Fibroblast of skin of right biceps (primary cell): ENCODE measurements at places on chromosomes 4 and X.
A peak's percentile ranks its signal among the peaks of the same experiment; 100 is the strongest.

DNA sequence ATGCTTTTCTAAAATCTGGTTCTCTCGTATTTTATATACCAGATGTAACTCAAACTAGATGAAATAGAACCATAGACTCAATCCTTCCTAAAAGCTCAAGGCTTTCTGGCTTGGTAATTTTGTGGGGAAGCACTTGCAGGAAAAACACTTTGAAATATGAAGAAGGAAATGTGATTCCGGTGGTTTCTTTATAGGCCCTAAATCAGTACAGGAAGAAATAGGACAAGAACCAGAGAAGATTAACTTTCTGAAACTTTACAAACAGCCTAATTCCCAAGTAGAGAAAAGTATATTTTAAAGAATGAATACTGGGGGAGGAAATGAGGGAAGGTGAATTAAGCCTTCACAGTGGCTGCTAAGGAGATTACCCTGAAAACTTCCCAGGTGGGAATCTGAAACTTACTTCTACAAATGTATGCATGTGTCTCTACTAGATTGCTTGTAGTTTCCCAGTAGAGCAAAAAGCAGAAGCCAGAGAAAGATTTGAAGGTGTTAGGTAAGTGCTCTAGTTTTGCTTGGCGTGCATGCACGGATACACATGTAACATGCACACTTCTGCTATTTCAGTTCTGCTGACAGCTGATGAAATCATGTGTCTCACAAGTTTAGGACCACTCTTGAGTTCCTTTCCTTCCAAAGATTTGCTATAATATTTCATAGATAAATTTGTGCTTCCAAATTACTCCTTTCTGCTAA, 92.1 kb downstream of the AFF1 start:
- DNase-seq: no peak

GRCh38 chrX:17078031-17078720, 131.7 kb downstream of the REPS2 start:
- peak; percentile 77 for DNase-seq

DNA sequence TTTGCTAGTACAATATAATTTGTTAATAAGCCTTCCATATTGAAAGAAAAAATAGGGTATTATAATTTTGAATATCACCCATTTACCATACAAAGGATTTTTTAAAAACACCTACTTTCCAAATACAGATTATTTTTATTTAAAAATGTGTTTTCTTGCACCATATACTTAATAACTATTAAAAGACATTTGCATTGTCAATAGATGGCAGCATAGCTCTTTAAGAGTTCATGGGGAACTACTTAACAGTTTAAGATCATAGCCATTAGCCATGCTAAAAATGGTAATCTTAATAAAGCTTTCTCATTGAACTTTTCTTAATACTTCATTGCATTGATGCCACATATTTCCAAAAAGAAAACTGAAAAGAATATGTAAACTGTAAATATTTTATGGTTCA, 1995.9 kb downstream of the C4orf33 start:
- peak; percentile 29 for DNase-seq

DNA sequence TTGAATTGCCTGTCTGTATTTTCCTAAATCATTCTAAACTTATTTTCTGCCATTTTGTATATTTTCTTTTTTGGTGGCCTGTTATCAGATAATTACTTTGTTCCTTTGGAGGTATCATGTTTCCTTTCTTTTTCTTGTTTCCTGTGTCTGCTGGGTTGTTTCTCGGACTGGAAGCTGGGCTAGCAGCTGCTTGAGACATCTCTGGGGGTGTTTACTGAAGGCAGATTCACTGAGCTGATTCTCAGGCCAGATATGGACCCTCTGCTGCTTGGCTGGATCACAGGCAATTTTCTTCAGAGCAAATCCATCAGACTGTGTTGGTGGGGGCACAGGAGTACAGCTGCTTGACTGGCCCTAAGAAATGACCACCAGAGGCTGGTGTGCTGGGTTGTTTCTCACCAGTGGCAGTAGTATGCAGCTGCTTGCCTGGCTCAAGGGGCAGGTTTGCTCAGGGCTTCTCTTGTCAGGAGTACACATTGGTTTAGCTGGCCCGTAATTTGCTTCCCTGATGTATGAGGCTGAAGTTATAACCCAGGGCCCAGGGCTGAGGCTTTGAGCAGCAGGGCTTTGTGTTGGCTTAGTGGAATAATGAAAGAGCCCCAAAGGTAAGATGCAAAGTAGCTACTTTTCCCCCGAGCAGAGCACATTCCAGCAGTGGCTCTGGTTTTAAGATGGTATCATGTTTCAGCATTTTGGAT, 680.6 kb downstream of the TECRL start:
- DNase-seq: no peak

DNA sequence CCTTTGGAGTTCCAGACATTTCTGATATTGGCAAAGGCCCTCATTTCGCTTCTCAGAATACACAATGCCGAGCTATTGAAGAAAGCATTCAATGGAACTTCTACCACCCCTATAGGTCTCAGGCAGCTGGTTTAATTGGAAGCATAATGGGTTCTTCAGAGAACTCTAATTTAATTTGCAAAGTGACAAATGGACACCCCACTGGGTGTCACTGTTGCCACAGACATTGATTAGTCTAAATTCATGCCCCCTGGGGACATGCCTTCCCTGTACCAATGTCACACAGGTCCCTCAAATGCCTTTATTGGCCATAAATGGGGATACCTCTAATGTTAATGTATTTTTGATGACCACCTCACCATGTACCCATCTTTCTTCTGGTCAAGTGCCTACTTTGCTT, 22.9 kb upstream of the TMEM255A start:
- no peak for DNase-seq

DNA sequence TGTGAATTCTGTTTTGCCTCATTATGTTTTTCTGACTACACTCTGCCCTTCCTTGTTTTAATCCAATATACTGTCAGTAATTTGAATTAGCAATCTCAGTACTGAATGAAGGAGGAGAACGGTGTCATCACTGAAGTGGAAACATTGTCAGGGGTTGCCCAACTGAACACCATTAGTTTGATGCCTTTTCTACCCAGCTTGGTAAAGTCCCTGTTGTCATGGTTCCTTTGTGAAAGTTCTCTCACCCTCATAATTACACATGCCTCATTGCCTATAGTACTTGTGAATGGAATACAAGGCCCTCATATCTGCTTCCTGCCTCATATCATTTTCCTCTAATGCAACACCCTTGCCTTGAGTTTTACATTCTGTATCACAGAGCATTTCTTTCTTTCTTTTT, 76.9 kb downstream of the RRAGB start:
- DNase-seq: no peak

DNA sequence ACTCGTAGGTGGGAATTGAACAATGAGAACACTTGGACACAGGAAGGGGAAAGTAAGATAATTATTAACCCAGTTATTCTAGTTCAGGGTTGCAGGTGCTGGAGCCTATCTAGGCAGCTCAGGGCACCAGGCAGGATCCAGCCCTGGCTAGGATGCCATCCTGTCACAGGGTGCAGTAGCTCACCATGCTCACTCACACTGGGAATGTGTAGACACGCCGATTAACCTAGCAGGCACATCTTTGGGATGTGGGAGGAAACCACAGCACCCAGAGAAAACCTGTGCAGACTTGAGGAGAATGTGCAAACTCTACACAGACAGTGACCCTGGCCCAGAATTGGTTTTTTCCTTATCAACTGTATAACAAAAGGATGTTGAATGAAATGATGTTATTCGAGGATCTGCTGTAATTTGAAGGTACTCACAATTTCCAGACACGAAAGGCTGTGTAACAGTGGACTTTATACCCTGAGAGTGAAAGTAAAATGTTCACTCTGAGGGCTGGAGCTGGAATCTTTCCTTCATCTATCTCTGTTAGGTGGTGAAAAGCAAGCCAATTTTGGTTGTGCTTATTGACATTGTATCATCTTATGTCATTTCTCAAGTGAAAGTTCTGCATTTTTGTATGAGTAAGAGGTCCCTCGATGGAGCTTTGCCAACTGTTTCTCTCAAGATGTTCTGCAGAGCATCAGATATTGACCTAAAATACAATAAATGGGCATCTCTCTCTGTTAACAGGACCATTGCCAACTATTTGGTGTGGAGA, 78.8 kb downstream of the PHEX start:
- DNase-seq: peak; percentile 77

GRCh38 chr4:119478446-119479179, 150.0 kb downstream of the PDE5A start:
- DNase-seq: no peak

GRCh38 chr4:8252301-8253173, 17.0 kb upstream of the HTRA3 start:
- no peak for DNase-seq

GRCh38 chrX:3549411-3549911, 164.0 kb downstream of the PRKX start:
- DNase-seq: peak; percentile 49

DNA sequence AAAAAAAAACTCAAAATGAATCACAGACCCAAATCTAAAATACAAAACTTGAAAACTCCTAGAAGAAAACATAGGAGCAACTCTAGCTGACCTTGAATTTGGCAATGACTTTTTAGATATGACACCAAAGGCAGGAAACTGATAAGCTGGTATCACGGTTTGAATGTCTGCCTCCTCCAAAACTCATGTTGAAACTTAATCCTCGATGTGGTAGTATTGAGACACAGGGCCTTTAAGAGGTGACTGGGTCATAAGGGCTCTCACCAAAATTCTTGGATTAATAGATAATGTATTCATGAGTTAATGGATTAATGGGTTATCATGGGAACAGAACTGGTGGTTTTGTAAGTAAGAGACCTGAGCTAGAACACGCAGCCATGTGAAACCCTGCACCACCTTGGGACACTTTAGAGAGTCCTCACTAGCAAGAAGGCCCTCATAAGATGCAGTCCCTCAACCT, 40.5 kb downstream of the FRYL start:
- DNase-seq: no peak

GRCh38 chr4:6277139-6277802, 7.6 kb downstream of the WFS1 start:
- DNase-seq: no peak

GRCh38 chrX:93591398-93591797, 82.0 kb downstream of the NAP1L3 start:
- no peak for DNase-seq

- no peak for DNase-seq
Observed at GRCh38 chr4:168651864-168652263, 155.0 kb downstream of the PALLD start.

- DNase-seq: no peak
Observed at GRCh38 chr4:30842142-30842541, 122.0 kb downstream of the PCDH7 start.

DNA sequence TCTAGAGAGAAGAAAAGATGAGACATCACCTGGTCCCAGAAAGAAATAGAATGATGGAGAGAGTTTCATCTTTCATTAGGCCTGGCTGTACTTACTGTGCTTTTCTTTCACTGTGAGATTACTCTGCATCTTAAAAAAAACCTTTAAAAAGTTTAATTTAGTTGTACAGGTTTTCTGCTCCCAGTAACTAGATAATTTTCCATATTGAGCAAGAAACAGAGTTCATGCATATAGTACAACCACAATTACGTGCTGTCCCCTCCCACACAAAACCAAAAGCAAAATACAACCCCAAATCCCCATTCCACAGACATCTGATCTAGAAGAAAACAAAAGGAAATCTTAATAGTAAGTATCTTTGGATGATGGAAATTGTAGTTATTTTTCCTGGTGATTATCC, 371.2 kb downstream of the SH2D1A start:
- no peak for DNase-seq

DNA sequence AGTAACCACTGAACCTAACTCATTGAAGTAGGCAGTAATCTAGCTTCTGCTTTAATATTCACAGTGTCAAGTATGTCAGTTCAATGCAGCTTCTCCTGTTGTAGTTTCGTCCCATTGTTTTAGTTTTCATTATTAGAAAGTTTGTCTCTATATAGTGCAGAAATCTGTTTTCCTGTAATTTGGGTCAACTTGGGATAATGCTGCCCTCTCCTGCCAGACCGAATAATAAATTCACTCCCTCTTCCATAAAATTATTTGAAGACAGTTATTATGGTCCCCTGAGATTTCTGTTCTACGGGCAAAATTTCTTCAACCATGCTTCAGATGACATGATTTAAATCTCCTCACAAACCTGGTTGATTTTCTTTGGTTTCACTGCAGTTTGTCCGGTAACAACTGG, 4.6 kb upstream of the LUZP4 start:
- DNase-seq: no peak

DNA sequence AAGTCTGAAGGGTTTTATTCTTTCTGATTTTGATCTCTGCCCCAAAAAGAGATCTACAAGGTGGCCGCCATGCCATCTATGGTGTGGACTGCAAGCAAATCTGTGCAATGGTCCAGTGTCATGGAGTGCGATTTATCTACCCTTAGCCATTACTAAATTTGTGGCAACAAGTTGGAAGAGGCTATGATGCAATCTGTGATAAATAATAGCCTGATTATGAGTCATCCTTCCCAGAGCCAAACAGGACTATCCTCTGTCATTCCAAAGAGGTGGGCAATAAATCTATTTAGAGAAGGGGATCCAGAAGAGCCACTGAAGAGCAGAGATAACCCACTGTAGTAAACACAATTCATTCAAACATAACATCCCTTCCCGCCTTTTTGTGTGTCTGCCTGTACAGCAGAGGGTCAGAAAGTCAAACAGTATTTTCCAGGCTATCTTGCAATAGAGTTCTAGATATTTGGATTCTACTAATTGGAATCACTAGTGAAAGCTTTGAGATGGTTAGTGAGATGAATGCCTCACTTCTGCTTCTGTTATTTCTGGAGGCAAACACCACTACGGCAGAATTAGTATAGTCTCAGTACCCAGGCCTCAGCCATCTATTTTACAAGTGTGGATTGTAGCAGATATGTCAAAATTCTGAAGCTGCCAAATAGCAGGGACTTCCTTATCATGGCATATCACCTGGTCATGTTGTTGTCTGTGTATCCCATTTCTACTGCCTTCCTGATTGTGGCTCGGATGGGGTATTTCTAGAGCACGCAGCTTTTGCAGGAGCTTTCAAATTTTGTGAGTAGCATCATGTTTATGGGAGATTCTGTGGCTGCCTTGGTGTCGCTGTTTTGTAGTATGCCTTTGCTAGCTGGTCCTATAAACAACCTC, 192.0 kb downstream of the SMIM20 start:
- peak; percentile 66 for DNase-seq

- no peak for DNase-seq
Observed at GRCh38 chr4:8730159-8730558, 137.6 kb downstream of the CPZ start.

- no peak for DNase-seq
Observed at GRCh38 chr4:21744046-21744445, 204.5 kb downstream of the KCNIP4 start.

DNA sequence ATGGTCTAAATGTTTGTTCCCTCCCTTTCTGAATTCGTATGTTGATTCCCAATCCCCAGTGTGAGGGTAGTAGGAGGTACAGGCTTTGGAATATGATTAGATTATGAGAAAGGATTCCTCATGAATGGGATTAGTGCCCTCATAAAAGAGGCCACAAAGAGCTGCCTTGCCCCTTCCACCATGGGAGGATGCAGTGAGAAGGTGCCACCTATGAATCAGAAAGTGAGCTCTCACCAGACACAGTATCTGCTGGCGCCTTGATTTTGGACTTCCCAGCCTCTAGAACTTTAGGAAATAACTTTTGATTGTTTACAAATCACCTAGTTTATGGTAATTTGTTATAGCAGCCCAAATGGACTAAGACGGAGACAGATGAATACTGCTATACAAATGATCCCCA, 3.6 kb downstream of the ATP10D start:
- DNase-seq: no peak
